ENCODE measurements at places on chromosomes 13 and 19.

- no peak for DNase-seq
Observed at GRCh38 chr13:36862002-36862685, 43.1 kb downstream of the RFXAP start.

- no peak for DNase-seq
Observed at GRCh38 chr19:4140237-4140711, 13.2 kb upstream of the CREB3L3 start.

DNA sequence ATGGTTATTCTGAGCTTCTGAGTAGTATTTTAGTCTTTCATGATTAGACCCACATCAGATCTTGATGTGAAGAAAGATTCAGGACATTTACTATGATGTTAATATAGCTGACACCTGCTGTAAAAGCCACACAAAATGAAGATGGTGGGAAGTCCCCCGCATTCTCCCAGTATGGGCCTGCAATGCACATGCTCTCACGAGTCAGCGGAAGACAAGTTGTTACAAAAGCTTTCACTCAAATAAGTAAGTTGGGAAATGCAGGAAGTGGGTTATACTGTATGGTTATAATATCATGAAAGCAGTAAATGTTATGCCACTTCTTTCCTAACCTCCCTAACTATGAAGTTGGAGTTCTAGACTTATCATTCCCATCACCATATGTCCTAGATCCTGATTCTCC, 171.9 kb downstream of the KLF5 start:
- DNase-seq, result no peak

- no peak for DNase-seq
Observed at GRCh38 chr19:14519860-14520407, 1.7 kb upstream of the DNAJB1 start.

DNA sequence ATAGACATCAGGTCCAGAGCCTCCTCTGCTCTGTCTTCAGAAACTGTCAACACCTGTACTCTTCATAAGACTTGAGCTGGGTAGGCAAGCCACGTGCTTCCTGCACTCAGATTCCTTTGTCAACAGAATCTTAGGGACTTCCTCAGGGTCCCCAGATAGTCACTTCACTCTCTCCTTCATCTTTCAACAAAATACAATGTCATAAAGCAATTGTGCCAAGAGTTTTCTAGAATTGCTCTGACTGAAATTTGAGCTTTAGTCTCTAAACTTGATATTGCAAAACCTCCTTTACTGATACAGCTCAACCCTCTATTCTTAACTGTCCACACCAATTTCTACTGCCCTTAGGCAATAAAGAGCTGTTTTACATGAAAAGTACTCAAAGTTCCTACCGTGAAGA, 179.9 kb downstream of the IRS2 start:
- no peak for DNase-seq

DNA sequence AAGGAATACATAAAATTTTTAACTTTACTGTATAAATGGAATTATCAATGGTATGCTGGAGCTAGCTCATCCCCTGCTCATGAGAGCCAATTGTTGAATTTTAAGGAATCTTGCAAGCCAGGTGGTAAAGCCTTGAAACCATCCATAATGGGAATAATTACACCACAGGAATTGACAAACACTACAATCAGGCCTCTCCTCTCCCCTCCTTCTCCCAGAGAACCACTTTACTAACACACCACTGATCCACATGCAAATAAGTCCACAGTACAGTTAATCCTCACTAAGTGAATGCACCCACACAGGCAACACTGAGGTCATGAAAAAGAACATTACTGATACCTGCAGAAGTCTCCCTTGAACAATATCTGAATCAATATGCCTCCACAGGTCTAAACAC, 140.5 kb downstream of the KLF12 start:
- DNase-seq, result no peak

- no peak for DNase-seq
Observed at GRCh38 chr13:46359714-46360113, 27.3 kb downstream of the RUBCNL start.

GRCh38 chr19:39818626-39819097, 15.3 kb downstream of the DYRK1B start:
- no peak for DNase-seq

DNA sequence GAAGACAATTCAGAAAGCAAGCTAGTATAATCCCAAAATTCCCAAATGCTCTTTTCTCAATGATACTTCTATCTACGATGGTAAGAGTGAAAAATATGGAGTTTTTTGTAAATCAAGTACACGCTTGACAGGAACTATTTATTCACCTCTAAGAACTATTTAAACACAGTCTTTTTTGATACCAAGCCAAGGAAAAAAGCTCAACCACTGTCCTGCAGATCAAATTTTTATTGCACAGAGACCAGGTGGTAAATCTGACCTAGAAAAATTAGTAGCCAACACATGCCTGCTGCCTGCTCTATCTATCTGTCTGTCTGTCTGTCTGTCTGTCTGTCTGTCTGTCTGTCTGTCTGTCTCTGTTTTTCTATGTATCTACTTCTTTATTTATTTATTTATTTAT, 292.2 kb downstream of the MZT1 start:
- no peak for DNase-seq

DNA sequence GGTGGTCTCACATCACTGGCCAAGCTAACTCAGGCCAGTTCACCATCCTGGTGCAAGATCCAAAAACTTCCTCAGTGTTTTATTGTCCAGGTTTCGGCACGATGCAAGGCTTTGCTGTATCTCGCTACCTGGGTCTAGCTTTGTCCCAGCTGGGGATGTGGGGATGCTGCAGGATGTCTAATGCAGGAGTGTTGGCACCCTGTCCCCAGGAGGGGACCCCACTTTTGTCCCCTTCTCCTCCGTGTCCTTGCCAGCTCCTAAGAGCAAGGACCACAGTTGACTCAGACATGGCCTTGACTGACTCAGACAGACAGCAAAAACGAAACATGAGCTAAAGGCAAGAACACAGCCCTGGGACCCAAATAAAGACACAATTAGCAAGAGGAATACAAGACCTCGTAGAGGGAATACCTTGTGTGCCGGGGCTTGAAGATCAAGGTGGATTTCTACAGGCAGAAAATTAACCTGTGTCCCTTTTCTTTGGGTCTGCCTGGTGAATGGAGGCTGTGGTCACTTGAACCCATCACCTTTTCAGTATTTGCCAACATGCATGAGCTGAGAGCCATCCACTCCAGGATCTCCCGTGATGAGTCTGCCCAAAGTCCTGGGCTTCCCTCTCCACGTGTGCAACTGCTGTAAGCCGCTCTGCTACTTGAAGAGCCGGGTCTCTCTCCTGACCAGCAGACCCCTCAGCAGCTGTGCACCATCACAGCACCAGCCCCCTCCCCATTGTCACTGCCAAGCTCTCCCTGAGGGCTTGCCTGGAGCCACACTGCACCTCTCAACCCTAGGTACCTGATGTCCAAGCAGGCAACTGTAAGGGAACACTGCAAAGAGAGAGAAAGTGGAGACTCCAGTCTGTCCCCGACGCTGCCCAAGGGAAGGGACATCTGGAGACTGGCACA, 149.5 kb upstream of the ZNF507 start:
- DNase-seq, result no peak

GRCh38 chr19:23222998-23223652, 27.1 kb downstream of the ZNF724 start:
- DNase-seq, result no peak

DNA sequence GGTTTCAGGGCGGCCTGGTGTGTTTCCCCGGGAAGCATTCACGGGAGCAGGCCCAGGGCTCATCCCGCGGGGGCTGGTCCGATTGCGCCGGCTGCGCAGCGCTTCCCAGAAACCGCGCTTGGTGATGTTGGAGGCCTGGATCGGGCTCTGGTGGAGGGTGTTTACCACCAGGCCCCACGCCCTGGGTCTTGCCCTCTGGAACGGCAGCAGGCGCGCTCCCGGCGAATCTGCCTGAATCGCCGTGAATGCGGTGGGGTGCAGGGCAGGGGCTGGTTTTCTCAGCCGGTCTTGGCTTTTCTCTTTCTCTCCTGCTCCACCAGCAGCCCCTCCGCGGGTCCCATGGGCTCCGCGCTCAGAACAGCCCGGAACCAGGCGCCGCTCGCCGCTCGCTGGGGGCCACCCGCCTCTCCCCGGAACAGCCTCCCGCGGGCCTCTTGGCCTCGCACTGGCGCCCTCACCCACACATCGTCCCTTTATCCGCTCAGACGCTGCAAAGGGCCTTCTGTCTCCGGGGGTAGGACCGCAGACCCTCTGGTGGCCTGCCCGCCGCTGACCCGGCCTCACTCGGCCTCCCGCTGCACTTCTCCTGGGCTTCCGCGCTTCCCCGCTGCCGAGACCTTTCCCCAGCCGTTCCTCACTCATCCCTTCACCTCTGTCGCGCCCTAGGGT, 69.4 kb upstream of the GJB6 start:
- no peak for DNase-seq

DNA sequence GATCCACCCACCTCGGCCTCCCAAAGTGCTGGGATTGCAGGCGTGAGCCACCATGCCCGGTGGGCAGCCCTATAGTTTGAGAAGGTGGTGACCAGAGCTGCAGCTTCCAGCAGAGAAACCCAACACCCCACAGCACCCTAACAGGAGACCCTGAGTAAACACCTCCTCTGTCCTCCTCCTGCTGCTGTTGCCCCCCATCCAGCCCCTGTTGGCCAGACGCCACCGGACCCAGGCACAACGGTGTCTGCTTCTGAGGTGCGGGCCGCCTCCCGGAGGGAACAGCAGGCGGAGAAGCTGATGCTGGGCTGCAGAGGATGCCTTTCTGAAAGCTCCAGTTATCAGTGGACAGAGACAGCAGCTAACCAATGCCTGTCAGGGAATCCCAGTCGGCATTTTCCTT, 175.5 kb downstream of the COL4A1 start:
- peak; percentile 38 for DNase-seq

DNA sequence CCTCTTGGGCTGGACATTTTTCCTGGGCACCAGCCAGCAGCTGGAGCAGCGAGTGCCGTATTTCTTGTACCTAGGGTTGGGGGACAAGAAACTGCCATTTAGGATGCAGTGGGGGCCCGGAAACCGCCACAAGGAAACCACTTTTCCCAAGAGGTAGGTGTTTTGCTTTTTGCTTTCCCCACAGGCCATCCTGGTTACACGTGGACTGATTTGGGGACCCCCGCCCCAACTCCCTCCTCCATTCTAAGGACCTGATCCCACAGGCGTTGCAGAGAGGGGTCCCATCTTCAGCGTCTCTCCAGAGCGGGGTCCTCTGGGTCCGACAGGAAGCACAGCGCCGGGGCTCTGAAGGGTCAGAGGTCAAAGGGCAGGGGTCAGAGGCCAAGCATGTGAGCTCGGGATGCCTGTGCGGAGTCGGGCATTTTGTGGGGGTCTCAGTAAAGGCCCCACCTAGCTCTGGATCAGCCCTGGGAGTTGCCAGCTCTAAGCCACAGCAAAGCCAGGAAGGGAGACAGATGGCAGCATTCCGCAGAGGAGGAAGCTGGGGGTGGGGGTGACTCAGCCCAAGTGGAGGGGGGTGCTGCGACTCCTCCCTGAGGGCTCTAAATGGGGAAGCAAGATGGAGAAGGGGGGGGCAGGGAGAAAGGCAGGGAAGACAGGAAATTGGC, 4.3 kb downstream of the ZGLP1 start:
- no peak for DNase-seq

- no peak for DNase-seq
Observed at GRCh38 chr13:55345224-55345623, 1795.5 kb upstream of the PRR20A start.

GRCh38 chr13:49444524-49445395, 686 bp downstream of the SETDB2 start:
- peak; percentile 60 for DNase-seq

DNA sequence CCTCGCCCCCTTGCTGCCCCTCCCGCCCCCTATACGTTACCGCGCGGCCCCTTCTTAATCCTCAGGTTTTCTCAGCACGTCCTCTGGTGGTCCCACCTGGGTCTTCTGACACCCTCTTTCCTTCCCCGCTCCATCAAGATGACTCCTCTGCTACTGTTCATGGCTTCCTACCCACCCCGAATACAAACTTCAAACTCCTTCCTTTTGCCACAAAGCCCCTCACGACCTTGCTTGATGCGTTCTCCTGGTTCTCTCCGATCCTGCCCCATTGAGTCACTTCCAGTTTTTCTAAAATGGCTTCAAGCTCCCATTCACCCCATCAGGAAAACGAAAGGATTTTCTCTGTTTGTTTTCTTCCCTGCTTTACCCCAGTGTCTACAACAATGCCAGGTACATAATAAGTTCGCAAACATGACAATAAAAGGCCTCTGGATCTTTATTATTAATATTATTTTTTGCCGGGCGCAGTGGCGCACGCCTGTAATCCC, 734 bp upstream of the SERTAD3 start:
- no peak for DNase-seq

- DNase-seq, result no peak
Observed at GRCh38 chr13:71864986-71865873, 1.8 kb downstream of the DACH1 start.

DNA sequence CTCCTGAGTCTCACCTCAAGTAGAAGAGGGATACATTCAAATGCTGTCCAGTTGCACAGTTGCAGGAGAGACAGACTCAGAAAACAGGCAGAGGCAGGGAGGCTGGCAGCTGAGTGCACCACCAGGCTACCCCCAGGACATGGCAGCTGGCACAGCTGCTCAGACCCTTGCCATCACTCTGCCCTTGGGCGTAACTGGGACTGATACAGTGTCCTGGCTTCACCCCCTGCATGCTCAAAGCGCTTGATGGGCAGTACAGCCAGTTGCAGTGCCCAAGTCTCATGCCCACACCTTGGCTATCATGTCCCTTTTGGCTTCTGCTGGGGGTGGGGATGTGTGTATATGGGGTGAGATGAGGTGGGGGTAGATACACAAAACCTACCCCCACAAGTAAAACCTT, 5.5 kb upstream of the PEPD start:
- no peak for DNase-seq

- DNase-seq, result no peak
Observed at GRCh38 chr13:106528718-106529414, 6.6 kb downstream of the EFNB2 start.

DNA sequence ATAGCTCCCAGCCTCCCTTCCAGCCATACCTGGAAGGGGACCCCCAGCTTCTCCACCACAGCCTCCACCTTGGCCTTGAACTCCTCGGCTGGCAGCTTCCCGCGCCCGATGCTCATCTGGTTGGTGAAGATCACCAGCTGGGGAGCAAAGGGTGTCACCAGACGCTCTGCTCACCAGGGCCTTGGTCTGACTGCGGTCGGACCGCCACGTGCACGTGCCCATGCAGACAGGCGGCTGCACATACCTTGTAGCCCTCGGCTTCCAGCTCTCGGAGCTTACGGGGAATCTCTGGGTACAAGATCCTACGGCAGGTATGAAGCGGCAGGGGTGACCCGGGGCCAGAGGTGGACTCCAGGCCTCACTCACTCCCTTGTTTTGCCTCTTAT, 3.4 kb downstream of the PNKP start:
- no peak for DNase-seq

- DNase-seq, result no peak
Observed at GRCh38 chr13:34911159-34911558, 30.9 kb upstream of the NBEA start.
